ENCODE measurements at places on chromosomes 7 and 10. TPM values are rescaled to one million over a fixed set of nuclear protein-coding genes. Genes with fewer than 3 reads are reported as not detected.
A peak's percentile ranks its signal among the peaks of the same experiment; 100 is the strongest.

GRCh38 chr7:120156476-120156875 is 116.5 kb upstream of the KCND2 start:
- DNase-seq = no peak

- DNase-seq = no peak
Observed at GRCh38 chr7:70700055-70700940, 431.6 kb upstream of the GALNT17 start.

- no peak for DNase-seq
Observed at GRCh38 chr10:4077804-4078203, 292.8 kb upstream of the KLF6 start.

DNA sequence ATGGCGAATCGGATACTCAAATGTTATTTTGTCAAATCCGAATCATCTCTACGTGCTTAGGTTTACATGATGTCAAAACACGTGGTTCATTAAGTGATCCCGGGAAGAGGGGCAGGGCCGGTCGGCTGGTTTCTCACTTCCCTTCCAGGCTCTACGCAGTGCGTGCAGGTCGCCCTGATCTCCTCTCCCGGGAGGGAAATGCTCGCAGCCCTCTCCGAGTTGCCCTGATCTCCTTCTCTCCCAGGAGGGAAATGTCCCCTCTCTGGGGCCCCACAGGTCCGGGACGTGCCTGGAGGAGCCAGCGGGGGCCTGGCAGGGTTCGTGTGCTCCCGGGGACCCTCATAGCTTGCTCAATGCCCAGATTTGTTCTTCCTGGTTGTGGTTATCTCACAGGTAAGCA is 202.7 kb downstream of the DNAJB6 start:
- no peak for DNase-seq

DNA sequence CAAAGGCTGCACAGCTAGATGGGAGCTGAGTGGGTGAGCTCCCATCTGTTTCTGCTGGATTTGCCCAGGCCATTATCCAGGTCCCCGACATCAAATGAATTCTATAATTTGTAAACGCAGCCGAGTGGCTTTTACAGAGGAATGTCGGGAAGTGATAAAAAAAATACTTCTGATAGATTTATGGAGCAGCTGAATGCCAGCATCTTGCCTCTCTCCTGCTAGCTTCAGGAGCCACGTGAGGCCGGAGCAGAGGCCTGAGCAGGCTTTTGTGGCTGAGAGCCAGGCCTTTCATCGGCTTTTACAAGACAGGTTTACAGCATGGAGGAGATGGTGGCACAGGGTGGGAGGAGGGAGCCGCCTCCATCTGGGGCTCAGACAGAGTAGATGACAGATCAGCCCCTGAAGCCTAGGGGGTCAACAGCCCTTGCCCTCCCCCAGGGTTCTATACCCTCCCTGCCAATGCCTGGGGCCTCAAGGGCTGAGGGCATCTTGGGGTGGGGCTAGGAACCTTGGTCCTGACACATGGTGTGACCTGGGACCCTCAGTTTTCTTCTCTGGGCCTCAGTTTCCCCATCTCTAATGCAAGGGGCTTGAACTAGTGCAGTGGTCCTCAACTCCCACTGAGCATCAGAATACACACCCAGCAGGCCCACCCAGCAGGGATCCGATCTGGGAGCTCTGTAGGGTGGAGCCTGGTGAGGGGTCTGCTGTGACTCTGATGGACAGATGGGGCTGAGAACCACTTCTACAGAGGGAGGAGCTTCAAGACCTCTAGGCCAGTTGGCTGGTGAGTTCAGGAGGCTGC is 44.2 kb upstream of the PCBD1 start:
- peak; percentile 96 for DNase-seq

DNA sequence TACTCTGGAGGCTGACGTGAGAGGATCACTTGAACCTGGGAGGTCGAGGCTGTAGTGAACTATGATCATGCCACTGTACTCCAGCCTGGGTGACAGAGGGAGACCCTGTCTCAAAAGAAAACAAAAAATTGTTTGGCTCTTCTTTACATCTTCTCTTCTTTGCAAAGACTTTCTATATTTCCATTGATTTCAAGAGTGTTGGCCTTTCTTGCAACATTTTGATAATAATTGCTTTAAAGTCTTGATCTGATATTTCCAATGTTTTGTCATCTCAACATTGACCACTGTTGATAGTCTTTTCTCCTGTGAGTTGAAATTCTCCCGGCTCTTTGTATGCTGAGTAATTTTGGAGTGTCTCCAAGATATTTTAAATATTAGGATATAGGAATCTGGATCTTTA is 17.8 kb upstream of the CLDN4 start:
- no peak for DNase-seq

- DNase-seq = no peak
Observed at GRCh38 chr10:12067336-12067735, 1.4 kb upstream of the DHTKD1 start.

GRCh38 chr7:34227525-34227924 is 322.2 kb downstream of the BMPER start:
- no peak for DNase-seq

Gene C7orf57
- total RNA-seq = 0.34 TPM

Gene CLCN1
- total RNA-seq = not detected
